ENCODE measurements at places on chromosomes 16 and 17. TPM values are rescaled to one million over a fixed set of nuclear protein-coding genes. Genes with fewer than 3 reads are reported as not detected.

- H3K36me3 ChIP-seq, result no peaks in the 10 kb centered on the region
- no peak overlapping the region for H3K27ac ChIP-seq
- no peak for DNase-seq
- no peaks in the 10 kb centered on the region for H3K27me3 ChIP-seq
- no peaks in the 10 kb centered on the region for H3K4me1 ChIP-seq
- no peak overlapping the region for H3K4me3 ChIP-seq
Observed at GRCh38 chr16:10232757-10233156, 50.5 kb upstream of the GRIN2A start.

GRCh38 chr16:12366313-12366712, 389.8 kb downstream of the SNX29 start:
- H3K4me1 ChIP-seq, result peaks cover 4% of the 10 kb centered on the region
- no peaks in the 10 kb centered on the region for H3K27me3 ChIP-seq
- H3K36me3 ChIP-seq, result no peaks in the 10 kb centered on the region
- H3K4me3 ChIP-seq, result no peak overlapping the region

GRCh38 chr17:57602896-57603295, 142.2 kb downstream of the CCDC182 start:
- no peak for DNase-seq
- no peak overlapping the region for H3K27ac ChIP-seq
- no peak overlapping the region for H3K4me3 ChIP-seq
- no peaks in the 10 kb centered on the region for H3K27me3 ChIP-seq
- no peaks in the 10 kb centered on the region for H3K36me3 ChIP-seq
- H3K4me1 ChIP-seq, result peaks cover 12% of the 10 kb centered on the region

- H3K36me3 ChIP-seq, result no peaks in the 10 kb centered on the region
- no peaks in the 10 kb centered on the region for H3K27me3 ChIP-seq
- DNase-seq, result no peak
- H3K27ac ChIP-seq, result no peak overlapping the region
Observed at GRCh38 chr16:55585631-55586030, 19.1 kb downstream of the CAPNS2 start.

The RSKR gene
- 21.1 TPM for total RNA-seq

- no peak for DNase-seq
- H3K27ac ChIP-seq, result no peak overlapping the region
- H3K4me3 ChIP-seq, result no peak overlapping the region
- no peaks in the 10 kb centered on the region for H3K27me3 ChIP-seq
- no peaks in the 10 kb centered on the region for H3K4me1 ChIP-seq
- H3K36me3 ChIP-seq, result no peaks in the 10 kb centered on the region
Observed at GRCh38 chr16:16890964-16891363, 512.0 kb downstream of the NPIPA7 start.

The TNFRSF13B gene
- total RNA-seq, result not detected

DNA sequence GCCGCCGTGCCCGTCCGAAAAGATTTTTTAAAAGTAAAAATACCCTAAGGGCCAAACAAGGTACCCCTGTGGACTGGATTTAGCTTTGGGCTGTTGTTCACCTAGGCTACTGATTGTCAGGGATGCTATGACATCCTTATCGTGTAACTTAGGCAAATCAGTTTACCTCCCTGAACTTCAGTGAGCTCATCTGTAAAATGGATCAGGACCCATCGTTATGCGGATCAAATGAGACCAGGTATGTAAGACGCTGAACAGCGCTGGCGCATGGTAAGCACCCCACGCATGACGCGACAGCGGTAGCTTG, 658 bp upstream of the ZNF771 start:
- peaks cover 8% of the 10 kb centered on the region for H3K36me3 ChIP-seq
- no peak for DNase-seq
- peak overlapping the region; percentile 74 for H3K4me3 ChIP-seq

DNA sequence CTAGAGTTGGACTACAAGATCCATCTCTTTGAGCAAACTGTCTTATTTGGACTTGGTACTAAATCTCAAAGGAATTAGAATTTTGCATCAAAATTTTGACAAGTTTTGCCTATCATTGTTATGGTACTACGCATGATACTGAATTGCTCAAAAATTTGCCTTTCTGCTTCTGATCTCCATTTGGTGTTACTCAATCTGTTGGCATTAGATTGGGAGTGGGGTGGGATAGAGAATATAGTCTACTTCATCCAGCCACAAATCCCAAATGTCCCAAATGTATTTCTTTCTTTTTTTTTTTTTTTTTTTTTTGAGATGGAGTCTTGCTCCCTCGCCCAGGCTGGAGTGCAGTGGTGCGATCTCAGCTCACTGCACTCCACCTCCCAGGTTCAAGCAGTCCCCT, 204.8 kb downstream of the TANC2 start:
- H3K27me3 ChIP-seq, result no peaks in the 10 kb centered on the region
- no peaks in the 10 kb centered on the region for H3K36me3 ChIP-seq
- no peak for DNase-seq
- no peak overlapping the region for H3K4me3 ChIP-seq
- no peaks in the 10 kb centered on the region for H3K4me1 ChIP-seq

The NEK8 gene
- total RNA-seq, result 16.8 TPM

The FNDC8 gene
- total RNA-seq, result not detected

DNA sequence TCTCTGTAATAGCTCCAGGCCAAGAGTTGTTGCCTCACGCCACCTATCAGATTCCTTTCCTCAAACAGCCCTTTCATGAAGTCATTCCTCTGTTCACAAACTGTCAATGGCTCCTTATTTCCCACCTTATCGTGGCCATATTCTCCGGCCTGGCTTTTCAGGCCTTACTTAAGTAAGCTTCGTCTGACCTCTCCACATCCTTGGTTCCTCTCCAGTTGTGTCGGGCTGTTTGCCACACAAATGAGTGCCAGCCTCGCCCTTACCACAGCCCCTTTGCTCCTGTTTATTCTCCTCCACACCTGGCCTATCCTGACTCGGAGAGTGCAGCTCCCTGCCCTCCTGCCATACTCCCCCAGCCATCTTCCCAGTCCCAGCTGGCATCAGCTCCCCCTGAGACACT, 2.0 kb downstream of the TP53I13 start:
- peaks cover 7% of the 10 kb centered on the region for H3K36me3 ChIP-seq
- peak; percentile 33 for DNase-seq
- peaks cover 15% of the 10 kb centered on the region for H3K27me3 ChIP-seq

The MT4 gene
- not detected for total RNA-seq

DNA sequence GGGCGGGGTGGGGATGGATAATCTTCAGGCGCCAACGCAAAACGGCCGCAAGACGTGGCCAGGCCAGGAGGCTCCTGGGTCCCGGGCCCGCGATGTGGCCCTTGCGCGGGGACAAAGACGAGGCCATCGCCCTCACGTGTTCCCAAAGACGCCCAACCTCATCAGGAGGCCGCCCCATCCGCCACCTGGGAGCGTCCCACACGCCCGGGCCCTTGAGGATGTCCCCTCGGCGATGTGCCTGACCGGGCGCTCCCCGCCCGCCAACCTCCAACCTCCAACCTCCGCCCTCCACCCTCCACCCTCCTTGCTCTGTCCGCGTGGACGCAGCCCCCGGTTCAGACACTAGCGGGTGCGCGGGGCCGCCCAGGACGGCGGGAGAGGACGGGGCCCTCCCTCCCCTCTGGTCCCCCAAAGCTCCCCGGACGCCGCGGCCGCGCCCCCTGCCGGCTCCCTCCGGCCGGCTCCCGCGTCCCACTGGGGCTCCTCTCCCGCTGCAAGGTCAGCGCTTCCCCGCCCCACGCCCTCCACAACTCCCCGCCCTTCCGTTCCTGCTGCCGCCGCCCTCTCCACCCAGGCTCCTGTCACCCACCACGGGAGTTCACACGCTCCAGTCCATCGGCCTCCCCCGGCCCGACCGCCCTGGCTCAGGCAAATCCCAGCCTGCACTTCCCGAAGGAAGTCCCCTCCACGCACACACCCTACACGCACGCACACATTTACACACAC, 250.8 kb upstream of the RPL38 start:
- no peak for DNase-seq
- no peaks in the 10 kb centered on the region for H3K36me3 ChIP-seq
- peak overlapping the region; percentile 49 for H3K4me3 ChIP-seq
- H3K27me3 ChIP-seq, result peaks cover 28% of the 10 kb centered on the region

The KLHL10 gene
- 0.19 TPM for total RNA-seq

The TBX21 gene
- not detected for total RNA-seq

The ZNF747 gene
- total RNA-seq, result 10.3 TPM

- DNase-seq, result no peak
- H3K4me3 ChIP-seq, result no peak overlapping the region
- H3K4me1 ChIP-seq, result no peaks in the 10 kb centered on the region
- H3K27me3 ChIP-seq, result no peaks in the 10 kb centered on the region
- H3K36me3 ChIP-seq, result no peaks in the 10 kb centered on the region
Observed at GRCh38 chr16:81583893-81584631, 139.5 kb downstream of the CMIP start.

GRCh38 chr16:23148513-23149266, 562 bp downstream of the USP31 start:
- DNase-seq, result peak; percentile 71
- H3K4me3 ChIP-seq, result peak overlapping the region; percentile 82
- peaks cover 11% of the 10 kb centered on the region for H3K4me1 ChIP-seq
- no peak overlapping the region for H3K27ac ChIP-seq
- no peaks in the 10 kb centered on the region for H3K27me3 ChIP-seq

DNA sequence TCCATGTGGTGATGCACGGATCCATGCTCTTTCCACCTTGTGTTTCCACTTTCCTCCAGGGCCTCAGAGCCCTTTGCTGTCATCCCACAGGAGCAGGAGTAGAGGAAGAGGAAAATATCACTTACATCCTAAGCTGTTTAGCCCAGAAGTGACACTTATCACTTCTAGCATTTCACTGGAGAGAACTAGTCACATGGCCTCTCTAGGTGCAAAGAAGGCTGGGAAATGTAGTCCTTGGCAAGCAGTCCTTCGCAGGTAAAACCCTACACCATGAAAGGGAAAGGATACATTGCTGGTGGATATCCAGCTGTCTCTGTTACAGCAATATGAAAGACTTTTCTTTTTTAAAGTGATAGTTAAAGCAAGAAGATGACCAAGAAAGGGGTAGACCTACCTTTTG, 185.9 kb downstream of the RGS9 start:
- H3K4me1 ChIP-seq, result no peaks in the 10 kb centered on the region
- no peaks in the 10 kb centered on the region for H3K36me3 ChIP-seq
- no peak overlapping the region for H3K27ac ChIP-seq

DNA sequence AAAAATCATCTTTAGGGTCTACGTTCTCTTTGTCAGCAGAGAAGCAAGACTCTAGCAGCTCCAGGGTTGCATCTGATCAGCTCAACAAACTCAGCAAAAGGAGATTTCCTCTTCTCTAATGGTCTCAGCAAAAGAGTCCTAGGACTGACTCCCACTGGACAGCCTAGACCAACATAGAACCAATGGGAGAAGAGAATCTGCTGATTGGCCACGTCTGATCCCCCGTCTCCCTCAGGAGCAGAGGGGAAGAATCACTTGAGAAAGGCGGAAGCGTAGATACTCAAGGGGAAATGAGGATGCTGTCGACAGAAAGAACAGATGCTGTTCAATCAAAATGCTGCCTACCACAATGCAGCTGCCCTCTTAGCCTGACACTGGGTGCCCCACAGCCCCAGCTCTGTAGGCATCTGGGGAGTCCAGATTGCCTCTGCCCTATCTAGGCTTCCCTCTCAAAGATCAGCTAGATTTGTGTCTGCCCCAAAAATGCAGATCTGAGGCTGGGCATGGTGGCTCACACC, 31.5 kb upstream of the EMP2 start:
- H3K36me3 ChIP-seq, result no peaks in the 10 kb centered on the region
- H3K27me3 ChIP-seq, result no peaks in the 10 kb centered on the region
- no peak for DNase-seq

DNA sequence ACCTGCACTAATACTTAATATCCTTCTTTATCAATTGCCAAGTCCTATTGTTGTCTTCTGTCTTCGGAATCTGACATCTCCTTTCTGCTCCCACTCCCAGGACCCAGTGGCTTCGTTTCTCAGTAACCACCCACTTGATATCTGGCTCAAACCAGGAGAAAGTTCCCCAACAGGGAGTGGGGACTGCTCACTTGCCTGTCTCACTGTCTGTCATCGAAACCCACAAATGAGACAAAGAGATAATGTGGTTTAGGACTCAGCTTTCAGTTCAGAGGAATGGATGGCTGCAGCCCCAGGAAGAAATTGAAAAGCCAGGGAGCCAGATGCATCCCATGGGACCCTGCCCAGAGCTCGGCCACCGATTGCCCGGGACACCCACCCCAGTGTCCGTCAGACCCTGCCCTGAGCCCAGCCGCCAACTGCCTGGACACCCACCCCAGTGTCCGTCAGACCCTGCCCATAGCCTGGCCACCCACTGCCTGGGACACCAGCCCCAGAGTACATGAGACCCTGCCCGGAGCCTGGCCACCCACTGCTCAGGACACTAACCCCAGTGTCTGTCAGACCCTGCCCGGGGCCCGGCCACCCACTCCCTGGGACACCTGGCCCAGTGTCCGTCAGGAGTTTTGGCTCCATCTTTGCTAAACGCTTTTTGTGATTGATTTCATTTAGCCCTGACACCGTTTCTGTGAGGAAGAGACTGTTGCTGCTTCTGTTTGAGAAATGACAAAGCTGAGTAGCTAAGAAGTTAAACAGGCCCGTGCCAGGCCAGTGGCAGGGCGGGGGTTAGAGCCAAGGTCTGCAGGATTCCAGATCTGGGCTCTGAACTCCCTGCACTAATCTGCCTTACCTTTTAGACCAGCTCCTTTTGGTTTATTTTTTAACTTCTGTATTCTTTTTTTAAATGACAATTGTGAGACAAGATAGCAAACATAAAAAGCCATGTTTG, 251.4 kb downstream of the PHKB start:
- no peaks in the 10 kb centered on the region for H3K4me1 ChIP-seq
- no peak for DNase-seq
- no peak overlapping the region for H3K27ac ChIP-seq
- no peaks in the 10 kb centered on the region for H3K27me3 ChIP-seq

DNA sequence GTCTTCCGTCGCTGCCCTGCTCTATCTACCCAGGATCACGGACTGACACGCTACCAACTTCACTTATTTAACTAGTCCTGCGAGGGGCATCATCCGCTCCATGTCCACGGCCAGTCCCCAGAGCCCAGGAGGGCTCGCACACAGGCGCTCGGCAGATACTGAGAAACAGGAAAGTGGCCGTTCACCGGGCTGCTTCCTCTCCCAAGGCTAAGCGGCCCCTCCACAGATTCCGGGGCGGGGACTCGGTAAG, 388 bp downstream of the OXLD1 start:
- peak overlapping the region; percentile 62 for H3K4me3 ChIP-seq
- H3K27ac ChIP-seq, result peak overlapping the region; percentile 41
- no peaks in the 10 kb centered on the region for H3K27me3 ChIP-seq
- H3K36me3 ChIP-seq, result peaks cover 9% of the 10 kb centered on the region
- DNase-seq, result no peak
- peaks cover 7% of the 10 kb centered on the region for H3K4me1 ChIP-seq

The TEKT5 gene
- total RNA-seq, result not detected

GRCh38 chr17:49848019-49848473, at the start of gene TAC4:
TAC4 (minus strand) TSS chr17:49848069; CDS start chr17:49848017, 52 bp downstream.
- H3K4me3 ChIP-seq, result no peak within 1 kb of the TSS
- H3K27me3 ChIP-seq, result peaks cover 4% of the 10 kb centered on the region
- H3K27ac ChIP-seq, result no peak within 1 kb of the TSS
- peaks cover 3% of the 10 kb centered on the region for H3K4me1 ChIP-seq

The GLP2R gene
- total RNA-seq, result not detected

The CLEC18B gene
- total RNA-seq, result 0.59 TPM

- no peak overlapping the region for H3K4me3 ChIP-seq
- no peaks in the 10 kb centered on the region for H3K36me3 ChIP-seq
- DNase-seq, result peak; percentile 73
- peaks cover 9% of the 10 kb centered on the region for H3K4me1 ChIP-seq
- H3K27ac ChIP-seq, result no peak overlapping the region
Observed at GRCh38 chr16:55701442-55702319, 45.9 kb downstream of the SLC6A2 start.

The MSLN gene
- total RNA-seq, result not detected

The EME1 gene
- 13.9 TPM for total RNA-seq

GRCh38 chr17:70040336-70040735, 34.7 kb upstream of the KCNJ16 start:
- no peak for DNase-seq
- no peak overlapping the region for H3K4me3 ChIP-seq
- H3K36me3 ChIP-seq, result no peaks in the 10 kb centered on the region
- H3K4me1 ChIP-seq, result no peaks in the 10 kb centered on the region
- H3K27me3 ChIP-seq, result no peaks in the 10 kb centered on the region

The KRTAP4-3 gene
- total RNA-seq, result not detected
